ENCODE measurements at places on chromosomes 6 and 20.

DNA sequence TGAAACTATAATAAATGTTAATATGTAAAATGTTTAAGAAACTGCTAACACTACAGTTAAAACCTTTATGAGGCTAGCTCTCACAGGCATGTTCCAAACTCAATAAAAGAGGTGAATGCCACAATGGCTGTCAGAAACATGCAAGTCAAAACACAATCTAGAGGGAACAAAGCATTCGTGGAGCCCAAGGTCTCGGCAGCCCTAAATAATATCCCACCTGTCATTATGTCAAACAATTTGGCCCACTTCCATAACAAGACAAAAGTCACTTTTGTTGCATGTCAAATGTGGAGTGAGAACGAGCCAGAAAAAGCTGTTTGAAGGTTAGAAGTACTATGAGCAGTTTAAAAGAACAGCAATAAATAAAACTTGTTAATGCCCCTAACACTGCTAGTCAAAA is 181.9 kb downstream of the GMDS start:
- DNase-seq: no peak

GRCh38 chr6:11083491-11083890 is 10.1 kb upstream of the SMIM13 start:
- DNase-seq: no peak

DNA sequence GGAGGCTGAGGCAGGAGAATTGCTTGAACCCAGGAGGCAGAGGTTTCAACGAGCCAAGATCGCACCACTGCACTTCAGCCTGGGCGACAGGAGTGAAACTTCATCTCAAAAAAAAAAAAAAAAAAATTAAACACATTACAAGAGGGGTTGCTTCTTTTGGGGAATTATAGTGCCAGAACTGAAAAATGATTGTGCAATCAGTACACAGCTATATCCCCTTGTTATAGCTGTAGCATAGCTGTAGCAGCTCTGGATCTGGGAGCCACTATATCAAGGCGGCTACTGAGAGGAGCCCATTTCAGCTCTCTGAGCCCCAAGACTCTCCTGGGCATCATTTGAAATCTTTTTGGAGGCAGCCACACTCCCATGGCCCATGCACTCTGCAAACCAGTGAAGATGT is 334.3 kb downstream of the TFAP2A start:
- no peak for DNase-seq

DNA sequence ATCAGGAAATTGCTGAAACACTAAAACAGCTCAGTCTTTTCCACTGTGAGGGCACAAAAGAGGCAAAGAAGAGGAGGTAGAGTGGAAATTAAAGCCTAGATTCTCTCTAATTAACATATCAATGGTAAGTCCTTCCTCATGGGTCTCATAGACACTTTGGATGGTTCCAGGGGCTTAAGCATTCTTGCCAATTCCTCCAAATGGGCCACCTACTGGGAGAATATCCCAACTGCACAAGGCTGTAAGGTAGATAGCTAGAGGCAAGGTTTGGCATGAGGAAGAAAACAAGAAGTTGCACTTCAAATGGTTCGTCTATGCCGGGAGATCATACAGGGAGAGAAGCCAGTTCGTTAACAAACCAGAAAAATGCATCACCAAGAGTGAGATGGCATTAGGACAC is 107.6 kb upstream of the KHDRBS2 start:
- DNase-seq: no peak

DNA sequence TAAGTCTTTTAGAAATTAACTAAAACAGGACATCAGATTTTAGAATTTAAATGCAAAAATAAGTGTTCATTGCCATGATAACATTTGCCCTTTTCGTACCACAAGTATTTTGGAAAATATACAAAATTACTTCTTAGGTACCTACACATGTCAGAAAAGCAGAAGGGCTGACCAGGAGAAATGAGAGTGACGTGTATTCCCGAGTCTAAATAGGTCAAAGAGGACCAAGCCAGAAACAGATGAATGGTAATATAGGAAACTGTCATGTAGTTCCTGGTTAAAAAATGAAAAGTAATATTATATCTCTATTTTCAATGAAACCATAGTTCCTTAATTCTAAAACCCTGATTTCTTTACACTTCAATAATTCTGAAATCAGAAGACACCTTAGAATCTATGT is 126.2 kb downstream of the IPCEF1 start:
- DNase-seq: no peak
